ENCODE measurements at places on chromosomes 7 and 10.

DNA sequence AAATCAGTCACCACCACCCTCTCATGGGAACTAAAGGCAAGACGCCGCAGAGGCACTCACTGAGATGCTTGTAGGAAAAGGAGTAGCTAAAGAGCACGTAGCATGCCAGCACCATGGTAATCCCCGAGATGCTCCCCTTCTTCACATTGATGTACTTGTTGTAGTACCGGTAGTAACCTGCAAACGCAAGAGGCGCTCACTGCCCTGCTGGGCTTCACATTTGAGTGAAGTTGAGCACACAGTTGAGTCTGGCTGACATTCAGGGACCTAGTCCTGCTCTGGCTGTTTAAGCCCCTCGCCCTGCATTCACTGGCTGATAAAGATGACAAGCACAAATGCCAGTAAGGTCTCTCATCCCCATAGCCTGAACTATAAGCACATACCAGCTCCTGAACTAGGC lies 6.9 kb downstream of the ATP5MF start:
- DNase-seq = no peak

- DNase-seq = no peak
Measured at GRCh38 chr10:12473491-12473890, 124.1 kb downstream of the CAMK1D start.

DNA sequence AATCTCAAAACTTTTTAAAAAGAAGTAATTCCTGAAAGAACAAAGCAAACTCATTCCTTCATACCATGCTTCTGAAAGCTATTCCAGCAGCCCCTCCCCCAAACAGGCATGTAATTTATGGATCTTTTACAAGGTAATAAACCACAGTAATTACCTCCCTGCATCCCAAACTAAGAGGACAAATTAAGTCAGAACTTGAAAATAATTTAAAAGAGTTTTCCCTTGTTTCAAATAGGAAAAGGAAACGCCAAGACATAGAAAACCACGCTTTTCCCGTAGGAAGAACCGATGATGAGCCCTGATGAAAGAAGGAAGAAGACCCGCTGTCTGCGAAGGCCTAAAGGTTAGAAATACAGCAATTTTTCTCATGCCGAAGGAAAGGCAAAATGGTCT lies 8.9 kb downstream of the HOXA4 start:
- no peak for DNase-seq

DNA sequence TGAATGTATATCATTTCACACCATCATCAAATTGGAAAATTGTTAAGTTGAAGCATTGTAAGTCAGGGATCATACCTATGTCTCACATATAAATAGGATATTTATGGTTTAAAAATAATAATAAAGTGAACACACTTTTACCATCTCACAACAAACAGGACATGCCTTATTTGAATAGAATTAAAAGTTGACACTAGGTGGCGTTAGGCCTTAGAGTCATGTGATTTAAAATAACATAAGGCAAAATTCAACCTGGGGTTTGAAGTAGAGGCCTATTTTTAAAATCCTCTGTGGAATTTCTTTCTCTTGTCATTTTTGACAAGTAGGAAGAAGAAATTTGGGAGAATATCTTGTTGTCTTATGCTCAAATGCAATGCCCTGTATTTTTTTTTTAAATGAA lies 184.7 kb upstream of the PCDH15 start:
- DNase-seq = peak; percentile 6

- DNase-seq = no peak
Measured at GRCh38 chr7:71801976-71802375, 610.2 kb downstream of the CALN1 start.

- no peak for DNase-seq
Measured at GRCh38 chr10:118108194-118109026, 61.7 kb upstream of the RAB11FIP2 start.

All from GM20000 (cell line).